Esophagus muscularis mucosa (tissue), 4 donors: ENCODE measurements at places on chromosomes 16 and 17. TPM values are rescaled to one million over a fixed set of nuclear protein-coding genes. Genes with fewer than 3 reads are reported as not detected.
A peak's percentile ranks its signal among the peaks of the same experiment; 100 is the strongest.

Gene SARM1
- total RNA-seq, result 11.4 TPM

Gene C16orf96
- not detected for total RNA-seq

GRCh38 chr17:77038884-77039555 is 101.7 kb upstream of the SEC14L1 start:
- no peak for DNase-seq

DNA sequence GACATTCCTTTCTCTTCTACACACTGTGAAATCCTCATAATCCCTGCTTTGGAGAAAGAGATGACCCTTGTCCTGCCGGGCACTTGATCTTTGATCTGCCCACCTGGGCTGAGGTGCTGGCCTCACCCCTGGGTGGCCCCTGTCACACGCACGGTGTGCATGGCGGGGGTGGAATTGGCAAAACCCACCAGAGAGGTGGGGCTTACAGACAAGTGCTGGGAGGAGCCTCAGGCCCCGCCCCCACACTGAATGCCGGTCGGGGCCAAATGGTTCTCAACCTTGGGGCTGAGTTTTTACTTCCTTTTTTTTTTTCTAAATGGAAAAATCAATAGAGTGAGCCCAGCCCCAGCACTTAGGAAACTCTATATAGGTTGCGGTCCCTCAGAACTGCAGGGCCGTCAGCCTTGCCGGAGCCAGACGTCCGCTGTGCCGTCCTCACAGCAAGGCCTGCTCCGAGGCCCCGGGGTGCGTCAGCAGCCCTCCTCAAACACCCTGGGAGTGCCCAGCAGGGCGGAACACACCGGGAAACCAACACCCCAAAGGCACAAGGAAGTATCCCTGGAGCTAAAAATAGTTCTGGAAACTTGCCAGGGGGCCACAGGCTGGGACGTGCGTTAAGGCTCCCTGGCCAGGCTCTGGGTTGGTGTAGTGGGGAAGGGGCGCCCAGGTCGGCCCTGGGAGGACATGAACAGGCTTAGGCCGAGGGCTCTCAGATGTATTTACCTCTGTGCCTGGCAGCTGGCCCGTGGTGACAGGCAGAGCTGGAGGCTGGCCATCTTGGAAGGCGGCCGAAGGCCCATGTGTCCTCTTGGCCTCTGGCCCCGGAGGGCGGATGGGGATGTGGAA is 11.0 kb downstream of the GPRC5C start:
- peak; percentile 97 for DNase-seq

DNA sequence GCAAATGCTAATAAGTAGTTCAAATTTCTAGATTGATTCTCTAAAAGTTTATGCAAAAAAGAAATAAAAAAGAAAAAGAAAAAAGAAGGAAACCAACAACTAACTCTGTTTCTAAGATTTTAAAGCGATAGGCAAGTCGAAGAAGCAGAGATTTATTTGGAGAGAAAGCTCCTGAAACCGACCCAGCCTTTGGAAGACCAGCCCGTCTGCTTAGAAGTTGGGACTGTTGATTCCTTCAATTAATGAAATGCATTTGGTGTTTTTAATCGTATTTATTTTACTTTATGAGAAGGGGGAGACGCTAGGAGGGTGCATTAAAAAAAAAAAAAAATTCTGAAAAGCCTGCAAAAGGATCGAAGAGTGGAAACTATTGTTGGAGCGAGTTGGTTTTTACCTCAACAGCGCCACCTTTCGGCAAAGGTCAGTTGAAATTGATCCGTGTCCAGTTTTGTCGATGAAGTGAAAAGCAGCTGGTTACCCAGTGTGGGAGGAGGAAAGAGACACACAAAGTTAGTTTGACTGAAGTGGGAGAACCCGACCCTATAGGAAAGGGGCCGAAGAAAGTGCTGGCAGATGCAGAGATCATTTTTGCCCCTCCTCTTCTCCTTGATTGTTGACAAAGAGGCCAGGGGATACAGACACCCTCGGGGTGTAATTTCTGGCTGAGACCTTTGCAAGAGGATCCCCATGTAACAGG is 1.5 kb upstream of the MAF start:
- peak; percentile 96 for DNase-seq

Gene NPIPB9
- total RNA-seq, result 0.66 TPM

Gene ODAD4
- total RNA-seq, result 1.7 TPM

Gene SPDYE4
- not detected for total RNA-seq
